ENCODE measurements at places on chromosomes 11 and 22.

DNA sequence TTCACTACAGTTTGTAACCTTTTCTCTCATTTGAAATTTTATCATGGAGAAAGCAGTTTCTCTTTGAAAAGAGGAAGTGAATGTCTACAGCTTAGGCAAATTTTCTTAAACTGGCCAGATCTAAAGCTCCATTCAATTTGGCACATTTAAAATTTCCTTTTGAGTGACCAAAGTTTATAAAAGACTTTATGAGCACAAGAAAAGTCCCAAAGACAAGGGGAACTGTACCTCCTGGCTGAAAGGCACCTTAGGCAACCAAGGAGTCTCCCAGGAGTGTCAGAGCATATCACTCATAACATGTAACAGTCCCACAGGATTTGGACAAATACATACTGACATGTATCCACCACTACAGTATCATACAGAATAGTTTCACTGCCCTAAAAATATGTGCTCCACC is 41.3 kb downstream of the NARS2 start:
- DNase-seq = no peak

- DNase-seq = no peak
Measured at GRCh38 chr22:49325531-49326395, 501.9 kb downstream of the BRD1 start.

DNA sequence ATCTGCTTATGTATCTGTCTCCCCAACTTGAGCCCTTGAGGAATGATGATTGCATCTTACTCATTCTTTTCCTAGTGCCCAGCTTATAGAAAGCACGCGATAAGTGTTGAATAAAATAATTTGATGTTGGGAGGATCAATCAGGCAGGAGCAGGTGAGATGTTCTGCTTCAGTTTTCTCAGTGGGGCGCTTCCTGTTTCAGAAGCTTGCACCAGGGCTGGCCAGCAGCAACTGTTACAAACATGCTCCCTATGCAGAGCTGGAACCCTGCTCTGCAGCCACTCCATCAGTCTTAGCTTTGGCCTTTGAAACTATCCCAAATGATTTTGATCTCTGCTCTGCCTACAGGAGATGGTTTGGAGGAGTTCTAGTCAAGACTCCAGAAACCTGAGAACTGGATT is 3.9 kb downstream of the ENDOD1 start:
- DNase-seq = no peak

DNA sequence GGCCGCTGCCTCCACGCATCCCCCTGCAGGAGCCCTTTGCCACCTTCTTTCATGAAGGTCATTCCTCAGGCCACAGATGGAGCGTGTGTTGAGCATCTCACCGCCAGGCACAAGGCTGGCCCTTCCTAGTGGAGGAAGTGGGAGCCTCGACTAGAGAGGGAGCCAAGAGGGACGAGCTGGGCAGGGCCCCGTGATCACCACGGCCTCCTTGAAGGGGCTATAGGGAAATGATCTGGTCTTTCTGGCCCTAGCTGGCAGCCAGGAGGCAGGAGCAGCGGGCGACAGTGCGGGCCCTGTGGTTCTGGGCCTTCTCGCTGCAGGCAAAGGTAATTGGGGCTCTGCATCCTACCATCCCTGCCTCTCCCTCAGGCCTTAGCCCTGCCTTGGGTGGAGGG is 49.1 kb downstream of the PISD start:
- no peak for DNase-seq

GRCh38 chr11:62921573-62922188 is 518 bp upstream of the CHRM1 start:
- DNase-seq = no peak

DNA sequence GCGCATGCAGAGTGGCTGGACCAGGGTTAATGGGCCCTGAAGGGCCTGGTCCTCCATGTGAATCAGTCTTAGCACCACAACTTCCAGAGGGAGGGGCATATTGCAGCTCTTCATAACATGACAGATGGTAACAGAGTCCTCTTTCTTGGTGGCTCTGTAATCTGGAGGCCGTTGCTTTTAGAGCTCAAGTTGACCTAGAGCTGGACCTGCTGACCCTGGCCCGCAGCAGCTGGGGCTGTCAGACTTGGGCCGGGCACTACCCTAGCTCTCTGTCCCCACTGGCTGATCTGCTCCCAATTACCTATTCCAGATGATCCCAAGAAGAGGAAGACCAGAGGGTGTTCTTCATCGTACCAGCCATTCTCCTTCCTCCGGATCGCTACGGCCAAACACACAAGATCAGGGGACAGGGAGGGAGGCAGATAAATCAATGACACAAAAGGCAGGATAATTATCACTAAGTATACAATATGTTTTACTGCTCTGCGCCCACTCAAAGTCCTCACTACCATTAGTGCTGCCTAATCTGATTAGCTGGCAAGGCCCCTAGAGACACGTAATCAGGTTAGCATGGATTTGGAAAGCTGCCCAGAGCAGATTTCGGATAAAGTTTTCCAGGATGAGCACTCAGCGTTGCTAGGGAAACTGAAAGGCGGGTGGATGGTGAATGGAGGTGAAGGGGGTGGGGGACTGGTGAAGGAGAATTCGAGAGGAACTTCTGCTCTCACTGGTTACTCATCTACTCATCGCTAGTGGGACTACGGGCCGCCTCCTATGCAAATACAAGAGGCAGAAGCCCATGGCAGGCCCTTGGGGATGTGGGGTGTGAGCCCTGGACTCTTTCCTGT is 64.5 kb upstream of the PHOX2A start:
- DNase-seq = peak; percentile 58

- no peak for DNase-seq
Measured at GRCh38 chr11:34148504-34149165, 43.2 kb downstream of the NAT10 start.

DNA sequence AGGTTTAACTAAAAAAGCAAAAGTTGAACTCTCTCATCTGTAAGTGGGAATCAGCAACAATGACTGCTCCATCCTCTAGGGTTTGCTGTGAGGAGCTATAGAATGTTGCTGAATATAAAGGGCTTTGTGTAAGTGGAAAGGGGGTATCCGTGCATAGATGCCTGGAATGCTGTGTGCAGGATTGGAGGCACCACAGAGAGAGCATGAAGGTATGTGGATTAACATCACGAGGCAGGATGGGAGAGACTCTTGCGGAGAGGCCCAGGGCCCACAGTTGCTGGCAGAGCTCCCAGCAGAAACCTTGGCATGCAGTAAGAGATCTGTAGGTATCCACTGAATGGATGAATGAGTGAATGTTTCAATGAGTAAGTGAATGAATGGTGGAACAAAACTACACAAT is 298.7 kb upstream of the DDI1 start:
- no peak for DNase-seq

DNA sequence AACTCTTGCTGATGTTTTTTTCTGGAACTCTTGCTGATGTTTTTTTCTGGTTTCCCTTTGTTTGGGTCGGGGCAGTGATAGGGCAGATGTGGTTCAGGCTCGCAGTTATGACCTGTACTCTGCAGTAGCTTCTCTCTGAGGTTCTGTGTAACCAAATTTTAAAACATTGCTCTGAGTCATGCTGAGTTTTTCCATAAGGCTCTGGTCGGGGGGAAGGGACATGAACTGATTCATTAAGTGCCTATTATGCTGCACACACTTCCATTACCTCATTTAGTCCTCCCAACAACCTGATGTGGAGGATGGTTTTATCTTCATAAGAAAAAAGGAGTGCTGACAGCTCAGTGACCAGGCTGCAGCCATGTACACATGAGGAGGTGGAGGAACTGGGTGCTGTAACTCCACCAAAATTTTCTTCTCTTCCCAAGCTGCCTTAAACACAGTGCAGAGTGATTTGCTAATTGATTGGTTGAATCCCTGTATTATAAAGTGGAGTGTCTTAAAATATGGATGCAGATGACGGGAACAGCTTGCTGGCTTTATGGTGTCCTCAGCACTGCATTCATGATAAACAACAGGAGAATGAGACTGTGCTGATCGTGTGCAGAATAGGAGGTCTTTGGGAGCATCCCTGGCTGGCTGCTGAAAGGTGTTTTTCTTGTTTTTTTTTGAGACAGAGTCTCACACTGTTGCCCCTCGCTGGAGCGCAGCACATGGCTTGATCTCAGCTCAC is 19.1 kb downstream of the TNRC6B start:
- peak; percentile 87 for DNase-seq
